ENCODE measurements at places on chromosomes 13 and 19. TPM values are rescaled to one million over a fixed set of nuclear protein-coding genes. Genes with fewer than 3 reads are reported as not detected.

GRCh38 chr13:95349267-95349666 is 48.0 kb upstream of the ABCC4 start:
- H3K27ac ChIP-seq, result no peak overlapping the region
- H3K27me3 ChIP-seq, result no peaks in the 10 kb centered on the region
- no peak overlapping the region for H3K4me3 ChIP-seq
- peak; percentile 39 for DNase-seq
- H3K4me1 ChIP-seq, result peaks cover 2% of the 10 kb centered on the region
- no peaks in the 10 kb centered on the region for H3K36me3 ChIP-seq

DNA sequence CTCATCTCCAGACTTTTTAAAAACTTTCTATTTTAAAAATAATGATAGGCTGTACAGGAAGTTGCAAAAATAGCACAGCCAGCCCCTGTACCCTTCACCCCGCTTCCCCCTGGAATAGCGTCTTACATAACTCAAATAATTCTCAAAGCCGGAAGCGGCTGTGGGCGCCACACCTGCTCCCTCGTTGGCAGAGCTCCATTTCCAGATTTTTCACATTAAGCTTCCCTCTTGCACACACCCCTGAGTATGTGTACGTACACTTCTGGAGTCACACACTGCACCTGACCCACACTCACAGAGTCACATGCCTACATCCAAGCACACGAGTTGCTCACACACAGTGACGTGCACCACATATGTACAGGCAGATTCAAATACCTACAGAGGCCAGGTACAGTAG is 24.9 kb upstream of the DPP9 start:
- no peak for DNase-seq
- no peaks in the 10 kb centered on the region for H3K36me3 ChIP-seq
- H3K27ac ChIP-seq, result no peak overlapping the region
- H3K4me3 ChIP-seq, result no peak overlapping the region
- H3K4me1 ChIP-seq, result no peaks in the 10 kb centered on the region

DNA sequence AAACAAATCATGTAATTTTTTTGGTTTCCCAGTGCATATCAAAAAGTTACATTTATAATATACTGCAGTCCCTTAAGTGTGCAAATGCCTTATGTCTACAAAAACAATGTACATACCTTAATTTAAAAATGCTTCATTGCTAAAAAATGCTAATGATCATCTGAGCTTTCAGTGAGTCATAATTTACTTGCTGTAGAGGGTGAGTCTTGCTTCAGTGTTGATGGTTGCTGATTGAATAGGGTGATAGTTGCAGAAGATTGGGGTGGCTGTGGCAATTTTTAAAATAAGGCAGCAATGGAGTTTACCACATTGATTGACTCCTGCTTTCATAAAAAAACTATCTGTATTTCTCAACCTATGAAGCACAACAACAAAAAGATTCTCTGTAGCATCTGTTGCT is 613.9 kb downstream of the TBC1D4 start:
- no peak for DNase-seq
- no peak overlapping the region for H3K27ac ChIP-seq
- no peak overlapping the region for H3K4me3 ChIP-seq
- no peaks in the 10 kb centered on the region for H3K27me3 ChIP-seq
- H3K4me1 ChIP-seq, result no peaks in the 10 kb centered on the region
- H3K36me3 ChIP-seq, result no peaks in the 10 kb centered on the region

GRCh38 chr19:47682939-47683338 is 30.3 kb upstream of the EHD2 start:
- DNase-seq, result peak; percentile 54
- no peaks in the 10 kb centered on the region for H3K27me3 ChIP-seq
- H3K4me3 ChIP-seq, result no peak overlapping the region
- peaks cover 12% of the 10 kb centered on the region for H3K36me3 ChIP-seq

DNA sequence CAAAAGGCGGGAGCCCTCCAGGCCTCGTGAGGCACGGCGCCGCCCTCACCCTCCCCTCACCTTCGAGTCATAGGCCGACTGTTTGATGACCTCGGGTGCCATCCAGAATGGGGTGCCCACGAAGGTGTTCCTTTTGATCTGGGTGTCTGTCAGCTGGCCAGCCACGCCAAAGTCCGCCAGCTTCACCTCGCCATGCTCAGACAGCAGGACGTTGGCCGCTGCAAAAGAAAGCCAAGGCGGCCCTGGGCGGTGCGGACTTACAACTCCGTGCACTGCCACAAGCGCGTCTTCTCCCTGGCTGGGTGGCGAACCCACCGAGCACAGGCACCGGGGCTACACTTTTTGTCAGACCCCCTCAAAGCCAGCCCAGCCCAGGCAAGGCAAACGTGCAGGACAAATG is 102.1 kb downstream of the STK24 start:
- no peaks in the 10 kb centered on the region for H3K27me3 ChIP-seq
- no peak for DNase-seq
- peaks cover 41% of the 10 kb centered on the region for H3K36me3 ChIP-seq
- no peak overlapping the region for H3K4me3 ChIP-seq
- peaks cover 33% of the 10 kb centered on the region for H3K4me1 ChIP-seq

- peak overlapping the region; percentile 88 for H3K4me3 ChIP-seq
- DNase-seq, result no peak
- H3K36me3 ChIP-seq, result peaks cover 11% of the 10 kb centered on the region
- peaks cover 38% of the 10 kb centered on the region for H3K4me1 ChIP-seq
Observed at GRCh38 chr19:45729800-45730290, 851 bp downstream of the FBXO46 start.

- no peaks in the 10 kb centered on the region for H3K27me3 ChIP-seq
- H3K4me3 ChIP-seq, result no peak overlapping the region
- peaks cover 9% of the 10 kb centered on the region for H3K36me3 ChIP-seq
- H3K4me1 ChIP-seq, result no peaks in the 10 kb centered on the region
- DNase-seq, result no peak
- H3K27ac ChIP-seq, result no peak overlapping the region
Observed at GRCh38 chr13:49546561-49546960, 38.8 kb downstream of the RCBTB1 start.

DNA sequence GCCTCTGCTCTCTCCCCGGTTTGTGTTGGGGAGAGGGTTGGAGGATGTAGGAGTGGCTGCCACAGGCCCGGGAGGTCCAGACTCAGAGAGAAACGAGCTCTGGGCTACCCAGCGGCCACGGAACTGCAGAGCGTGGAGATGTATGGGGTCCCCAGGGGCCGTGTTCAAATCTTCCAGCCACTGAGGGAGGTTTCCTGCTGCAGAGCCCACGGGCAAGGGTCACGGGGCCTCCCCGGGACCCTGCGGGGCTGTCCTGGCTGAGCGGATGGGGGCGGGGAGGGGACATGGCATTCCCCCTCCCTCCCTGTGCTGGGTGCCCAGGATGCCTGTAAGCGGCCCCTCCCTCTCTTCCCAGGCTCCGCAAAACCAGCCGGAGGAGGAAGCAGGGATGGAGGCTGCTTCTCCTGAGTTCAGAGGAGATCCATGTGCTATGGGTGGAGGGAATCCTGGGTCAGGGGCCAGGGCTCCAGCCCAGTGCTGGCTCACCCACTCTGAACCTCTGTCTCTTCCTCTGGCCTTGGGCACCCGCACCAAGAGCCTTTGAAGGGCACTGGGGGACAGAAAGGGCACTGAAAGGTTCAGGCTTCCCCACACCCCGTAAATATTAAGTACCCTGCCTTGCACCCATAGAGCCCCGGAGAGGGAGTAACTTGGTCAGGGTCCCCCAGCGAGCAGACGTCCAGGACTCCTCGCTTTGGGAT is 22.6 kb downstream of the SMIM24 start:
- H3K4me3 ChIP-seq, result no peak overlapping the region
- no peak for DNase-seq
- H3K27me3 ChIP-seq, result no peaks in the 10 kb centered on the region
- no peak overlapping the region for H3K27ac ChIP-seq

- DNase-seq, result no peak
- no peaks in the 10 kb centered on the region for H3K36me3 ChIP-seq
- no peaks in the 10 kb centered on the region for H3K4me1 ChIP-seq
- no peak overlapping the region for H3K4me3 ChIP-seq
- no peak overlapping the region for H3K27ac ChIP-seq
Observed at GRCh38 chr19:58529405-58529804, 9.8 kb upstream of the ZBTB45 start.

Gene CEACAM21
- 0.11 TPM for polyA plus RNA-seq

Gene YJEFN3
- 4.8 TPM for polyA plus RNA-seq

Gene MEIOSIN
- polyA plus RNA-seq, result 1.2 TPM

Gene TMIGD2
- polyA plus RNA-seq, result not detected
